ENCODE measurements at places on chromosomes 5 and 9.

DNA sequence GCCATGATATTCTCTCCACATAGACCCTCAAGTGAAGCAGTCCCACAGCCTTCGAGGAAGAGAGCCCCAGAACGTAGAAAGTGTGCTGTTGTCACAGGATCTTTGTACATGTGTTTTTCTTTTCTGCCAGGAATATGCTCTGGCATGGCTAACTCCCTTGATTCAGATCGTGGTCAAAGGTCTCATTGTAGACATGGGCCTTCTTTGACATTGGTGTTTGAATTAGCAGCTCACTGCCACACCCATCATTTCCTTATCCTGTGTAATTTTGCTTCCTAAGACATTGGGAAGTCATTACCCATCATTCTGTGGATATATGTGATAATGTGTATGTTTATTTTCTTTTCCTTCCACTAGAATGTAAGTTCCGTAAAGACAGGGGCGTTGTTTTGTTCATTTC lies 25.5 kb downstream of the MTRR start:
- DNase-seq = no peak

DNA sequence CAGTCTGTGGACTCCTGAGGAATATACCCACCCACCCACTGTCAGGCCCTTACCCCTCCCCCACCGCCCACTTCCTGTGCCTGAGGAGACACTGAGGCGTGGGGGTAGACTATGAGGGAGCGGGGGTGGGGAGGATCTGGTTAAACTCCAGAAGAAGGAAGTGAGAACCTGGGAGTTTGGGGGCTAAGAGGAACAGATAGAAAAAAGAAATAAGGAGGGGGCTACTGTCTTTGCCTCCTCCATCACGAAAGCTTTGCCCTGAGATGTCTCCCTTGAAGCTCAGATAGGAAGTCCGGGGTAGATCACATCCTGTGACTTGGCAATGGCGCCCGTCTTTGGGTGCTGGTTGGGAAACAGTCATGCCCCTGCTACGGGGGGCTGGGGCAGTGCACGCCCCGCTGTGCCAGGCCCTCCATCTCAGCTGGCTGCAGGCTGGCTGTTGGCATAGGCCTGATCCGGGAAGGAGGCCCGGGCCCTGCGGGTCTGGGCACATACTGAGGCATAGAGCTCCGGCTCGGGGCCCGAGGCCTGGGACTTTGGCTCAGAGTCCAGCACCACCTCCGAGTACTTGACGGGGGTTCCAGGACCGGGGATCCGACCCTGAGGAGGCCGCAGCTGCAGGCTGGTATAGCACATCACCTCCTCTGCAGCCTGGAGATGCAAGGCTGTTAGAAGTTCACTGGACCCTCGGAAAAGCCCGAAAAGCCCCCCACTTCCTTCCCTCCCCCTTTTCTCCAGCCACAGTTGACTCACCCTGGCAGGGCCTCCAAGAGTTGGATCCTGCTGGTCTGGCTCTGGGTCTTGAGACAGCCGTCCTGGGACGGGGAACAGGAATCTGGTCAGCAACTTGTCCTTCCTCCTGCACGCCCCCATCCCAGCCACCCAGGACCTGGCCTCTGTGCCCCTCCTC lies 1.0 kb downstream of the SIT1 start:
- DNase-seq = no peak

DNA sequence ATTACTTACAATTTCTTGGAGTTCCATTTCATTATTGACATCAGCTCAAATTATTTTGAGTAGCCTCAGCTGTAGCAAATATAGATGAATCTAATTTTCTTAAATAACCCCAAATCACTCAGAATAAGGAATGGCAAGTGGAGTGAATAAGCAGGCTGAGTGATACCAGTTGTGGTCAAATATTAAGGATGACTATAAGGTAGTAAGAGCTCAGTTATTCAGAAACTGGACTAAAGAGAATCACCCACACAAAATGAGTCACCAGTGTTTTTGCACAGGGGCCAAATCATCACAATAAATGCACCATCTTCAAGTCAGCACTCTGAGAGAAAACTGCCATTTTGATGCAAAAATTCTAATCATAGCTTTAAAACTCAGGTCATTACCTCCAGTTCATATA lies 128.9 kb upstream of the TARS1 start:
- DNase-seq = peak; percentile 95

GRCh38 chr5:42598311-42598710 lies 158.3 kb upstream of the CCDC152 start:
- DNase-seq = peak; percentile 81

DNA sequence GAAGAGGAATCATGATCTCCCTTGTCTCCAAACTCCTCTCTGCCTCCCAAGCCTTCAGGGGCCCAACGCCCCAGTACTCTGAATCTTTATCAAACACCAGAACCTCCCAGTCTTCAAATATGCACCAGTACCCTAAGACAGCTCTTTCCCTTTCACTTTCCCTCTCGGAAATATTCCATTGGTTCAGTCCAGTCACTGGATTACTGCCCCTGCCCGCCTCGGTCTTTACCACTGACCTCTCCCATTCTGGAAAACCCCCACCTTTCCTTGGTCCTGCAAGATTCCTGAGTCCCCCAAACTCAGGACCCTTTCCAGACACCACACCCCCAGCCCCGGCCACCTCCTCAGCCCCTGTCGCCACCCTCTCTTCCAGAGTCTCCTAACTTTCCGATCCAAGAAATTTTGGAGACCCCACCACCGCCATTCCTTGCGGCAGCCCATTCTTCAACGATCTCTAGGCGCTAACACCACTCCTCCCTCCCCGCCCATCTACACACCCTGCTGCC lies 674 bp downstream of the C5orf15 start:
- DNase-seq = peak; percentile 57

Measured in mammary epithelial cell (primary cell).